ENCODE measurements at places on chromosomes 13 and 19. TPM values are rescaled to one million over a fixed set of nuclear protein-coding genes. Genes with fewer than 3 reads are reported as not detected.

DNA sequence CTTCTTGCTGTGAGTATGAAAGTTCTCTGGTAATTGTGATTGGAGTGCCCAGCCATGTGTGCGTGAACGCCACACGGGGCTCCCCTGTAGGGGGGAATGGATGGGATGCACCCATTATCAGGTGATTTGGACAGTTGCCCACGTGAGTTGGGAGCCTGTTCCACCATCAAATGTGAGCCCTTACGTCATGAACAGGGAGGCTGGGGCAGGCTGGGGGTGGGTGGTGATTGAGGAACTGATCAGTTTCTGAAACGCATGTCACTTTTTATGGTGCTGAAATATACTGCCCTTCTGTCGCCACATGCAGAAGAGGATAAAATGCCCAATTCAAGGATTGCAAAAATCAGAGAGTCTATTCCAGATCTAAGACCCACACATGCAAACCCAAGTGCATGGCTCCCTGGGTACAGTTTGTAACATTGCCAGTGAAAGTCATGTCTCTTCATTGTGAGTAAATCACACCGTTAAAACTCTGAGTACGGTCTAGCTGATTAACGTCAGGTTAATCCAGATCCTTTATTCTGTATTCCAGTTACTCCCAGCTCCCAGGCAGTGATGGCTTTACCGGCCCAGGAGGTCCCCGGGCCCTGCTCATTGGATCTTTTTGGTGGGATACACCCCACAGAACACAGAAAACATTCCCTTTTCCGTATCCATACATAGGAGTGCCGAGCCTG lies 90.2 kb downstream of the RAB20 start:
- no peaks in the 10 kb centered on the region for H3K4me1 ChIP-seq
- peak; percentile 48 for DNase-seq
- H3K36me3 ChIP-seq = no peaks in the 10 kb centered on the region
- H3K27me3 ChIP-seq = no peaks in the 10 kb centered on the region

DNA sequence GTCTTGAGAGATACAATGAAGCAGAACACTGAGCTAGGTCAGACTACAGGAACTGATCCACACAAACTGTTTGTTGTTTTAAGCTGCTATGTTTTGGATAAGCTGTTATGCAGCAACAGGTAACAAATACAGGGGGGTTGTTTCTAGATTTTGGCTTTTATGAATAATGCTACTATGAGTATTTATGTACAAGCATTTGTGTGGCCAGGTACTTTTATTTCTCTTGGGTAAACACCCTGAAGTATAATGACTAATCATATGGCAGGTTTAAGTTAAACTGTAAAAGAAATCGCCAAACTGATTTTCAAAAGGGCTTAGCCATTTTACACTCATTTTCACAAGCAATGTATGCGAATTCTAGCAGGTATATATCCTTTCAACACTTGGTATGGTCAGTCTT lies 166.0 kb downstream of the DNAJC3 start:
- H3K4me1 ChIP-seq = no peaks in the 10 kb centered on the region
- no peak overlapping the region for H3K27ac ChIP-seq
- no peak for DNase-seq
- H3K4me3 ChIP-seq = no peak overlapping the region

DNA sequence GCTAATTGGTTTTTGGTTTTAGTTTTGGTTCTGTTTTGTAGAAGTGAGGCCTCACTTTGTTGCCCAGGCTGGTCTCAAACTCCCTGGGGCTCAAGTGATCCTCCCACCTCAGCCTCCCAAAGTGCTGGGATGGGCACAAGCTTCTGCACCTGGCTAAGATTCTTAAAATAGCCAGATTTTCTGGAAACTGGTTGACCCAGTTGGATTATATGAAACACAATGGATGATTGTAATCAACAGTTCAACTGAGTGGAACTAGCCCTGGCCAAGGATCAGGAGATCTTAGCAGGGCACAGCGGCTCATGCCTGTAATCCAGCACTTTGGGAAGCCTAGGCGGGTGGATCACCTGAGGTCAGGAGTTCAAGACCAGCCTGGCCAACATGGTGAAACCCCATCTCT lies 29.6 kb upstream of the MRI1 start:
- no peaks in the 10 kb centered on the region for H3K27me3 ChIP-seq
- DNase-seq = no peak
- H3K27ac ChIP-seq = no peak overlapping the region
- no peaks in the 10 kb centered on the region for H3K4me1 ChIP-seq

DNA sequence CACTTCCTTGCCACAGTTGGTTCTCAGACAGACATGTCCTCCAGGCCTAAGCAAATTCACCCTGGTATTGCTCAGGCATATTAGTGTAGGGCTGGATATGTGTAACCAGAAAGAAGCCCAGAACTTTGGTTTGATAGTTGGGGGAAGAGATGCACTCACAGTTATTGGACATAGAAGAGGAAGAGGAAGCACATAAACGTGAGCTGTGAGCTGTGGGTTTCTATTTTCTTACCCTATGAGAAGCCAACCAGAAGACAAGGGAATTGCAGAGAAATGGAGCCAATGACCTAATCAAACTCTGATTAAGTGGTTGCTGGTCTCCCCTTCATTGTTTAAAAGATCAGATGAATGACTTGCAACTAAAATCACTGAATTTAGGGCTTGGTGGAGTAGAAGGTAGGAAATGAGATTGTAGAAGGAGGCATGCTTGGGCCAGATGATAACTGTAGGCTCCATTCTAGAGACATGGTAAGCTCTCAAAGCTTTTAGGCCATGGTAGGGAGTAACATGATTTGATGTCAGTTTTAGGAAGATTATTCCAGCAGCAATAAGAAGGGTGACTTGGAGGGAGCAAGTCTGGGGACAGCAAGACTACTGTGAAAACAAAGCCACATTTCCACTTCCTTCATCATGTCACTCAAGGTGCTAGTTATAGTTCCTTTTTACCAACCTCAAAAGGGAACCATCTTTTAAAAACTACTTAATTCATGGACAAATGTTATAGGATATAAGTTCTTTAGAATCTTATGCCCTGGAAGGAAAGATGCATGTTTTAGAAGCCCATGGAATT lies 24.1 kb upstream of the WDFY2 start:
- DNase-seq = no peak
- H3K4me3 ChIP-seq = no peak overlapping the region
- H3K27ac ChIP-seq = no peak overlapping the region
- H3K4me1 ChIP-seq = no peaks in the 10 kb centered on the region
- H3K36me3 ChIP-seq = no peaks in the 10 kb centered on the region

DNA sequence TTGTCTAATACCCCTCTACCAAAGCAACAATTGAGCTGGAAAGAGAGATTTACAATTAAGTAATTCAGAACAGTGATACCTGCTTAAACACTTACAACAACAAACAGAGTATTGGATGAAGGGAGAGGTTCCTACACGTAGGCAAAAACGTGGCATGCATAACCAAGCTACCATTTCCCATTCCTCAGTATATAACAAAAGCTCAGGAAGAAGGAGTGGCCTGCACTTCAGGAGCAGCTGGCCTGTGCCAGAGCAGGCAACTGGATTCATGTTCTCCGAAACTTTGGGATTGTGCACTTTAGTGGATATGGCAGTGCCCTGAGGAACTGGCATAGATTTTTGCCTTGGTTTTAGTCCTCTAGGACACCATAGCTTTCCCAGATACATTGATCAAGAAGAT lies 630.2 kb upstream of the PCDH9 start:
- no peaks in the 10 kb centered on the region for H3K36me3 ChIP-seq
- H3K4me3 ChIP-seq = no peak overlapping the region
- no peaks in the 10 kb centered on the region for H3K27me3 ChIP-seq
- no peaks in the 10 kb centered on the region for H3K4me1 ChIP-seq
- no peak for DNase-seq
- H3K27ac ChIP-seq = no peak overlapping the region

DNA sequence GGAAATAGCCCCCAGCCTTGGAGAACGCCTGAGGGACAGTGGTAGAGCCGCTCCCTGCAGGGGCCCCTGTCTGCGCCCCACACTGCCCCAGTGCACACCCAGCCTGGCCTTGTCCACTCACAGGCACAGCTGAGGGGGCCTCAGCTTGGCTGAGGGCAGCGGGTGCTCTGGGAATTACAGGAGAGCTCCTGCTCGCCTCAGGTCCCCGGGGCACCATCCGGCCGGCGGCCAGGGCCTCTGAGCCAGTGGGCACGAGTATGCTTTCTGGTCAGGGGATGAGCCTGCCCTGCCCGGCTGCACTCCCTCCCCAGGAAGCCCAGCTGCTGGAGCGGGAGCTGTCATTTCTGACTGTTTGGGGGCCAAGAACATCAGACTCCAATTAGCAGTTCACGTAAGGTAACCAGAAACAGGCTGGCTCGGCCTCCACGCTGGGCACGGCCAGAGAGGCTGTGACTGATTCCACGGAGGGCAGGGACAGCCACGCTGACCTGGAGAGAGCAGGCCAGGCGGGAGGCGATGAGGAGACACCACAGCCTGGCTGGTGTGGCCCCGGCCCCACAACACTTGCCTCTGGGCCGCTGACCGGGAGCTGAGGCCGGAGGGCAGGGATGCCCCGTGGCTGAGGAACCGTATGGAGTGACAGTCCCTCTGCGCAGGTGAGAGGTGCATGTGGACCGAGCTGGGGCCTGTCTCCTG lies 15.4 kb downstream of the CEBPG start:
- no peaks in the 10 kb centered on the region for H3K27me3 ChIP-seq
- DNase-seq = no peak
- H3K36me3 ChIP-seq = no peaks in the 10 kb centered on the region

DNA sequence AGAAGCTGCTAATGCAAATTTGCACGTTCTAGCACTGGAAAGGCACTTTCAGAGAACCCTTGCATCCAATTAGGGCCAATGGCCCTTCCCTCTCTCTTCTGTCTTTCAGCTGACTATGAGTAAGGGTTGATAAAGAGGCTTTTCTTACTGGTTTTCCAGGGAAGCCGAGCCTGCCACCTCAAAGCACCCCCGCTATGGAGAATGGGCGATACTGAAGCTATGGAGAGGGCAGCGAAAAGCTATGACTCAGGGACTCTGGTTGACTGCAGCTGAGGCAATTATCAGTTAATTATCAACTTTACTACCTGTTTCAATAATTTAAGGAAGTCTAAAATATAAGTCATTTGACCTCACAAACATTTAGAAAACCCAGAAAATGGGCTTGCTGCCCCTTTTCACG lies 115.8 kb downstream of the TRPC4 start:
- no peaks in the 10 kb centered on the region for H3K27me3 ChIP-seq
- no peaks in the 10 kb centered on the region for H3K4me1 ChIP-seq
- no peaks in the 10 kb centered on the region for H3K36me3 ChIP-seq
- H3K27ac ChIP-seq = no peak overlapping the region
- DNase-seq = no peak

DNA sequence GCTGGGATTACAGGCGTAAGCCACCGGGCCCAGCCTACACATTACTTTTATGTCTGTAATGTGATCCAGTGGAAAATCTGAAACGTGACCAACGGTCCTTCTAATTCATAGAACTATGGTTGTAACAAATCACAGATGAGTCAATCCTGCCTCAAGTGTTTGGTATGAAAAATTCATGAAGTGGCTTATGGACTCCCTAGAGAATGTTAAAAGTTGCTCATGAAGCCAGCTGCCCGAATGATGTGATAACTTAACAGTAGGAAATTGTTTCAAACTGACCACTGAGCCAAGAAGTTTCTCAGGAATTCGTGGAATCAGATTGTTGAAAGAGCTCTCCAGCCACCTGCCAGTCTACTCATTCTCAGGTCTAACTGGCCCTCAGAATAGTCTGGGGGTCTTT lies 59.4 kb upstream of the FARP1 start:
- no peak for DNase-seq
- no peaks in the 10 kb centered on the region for H3K27me3 ChIP-seq
- no peak overlapping the region for H3K27ac ChIP-seq
- no peaks in the 10 kb centered on the region for H3K4me1 ChIP-seq

- no peak overlapping the region for H3K4me3 ChIP-seq
- no peaks in the 10 kb centered on the region for H3K4me1 ChIP-seq
- no peaks in the 10 kb centered on the region for H3K27me3 ChIP-seq
- H3K36me3 ChIP-seq = no peaks in the 10 kb centered on the region
- no peak overlapping the region for H3K27ac ChIP-seq
Measured at GRCh38 chr13:110485604-110486003, 75.9 kb downstream of the RAB20 start.

DNA sequence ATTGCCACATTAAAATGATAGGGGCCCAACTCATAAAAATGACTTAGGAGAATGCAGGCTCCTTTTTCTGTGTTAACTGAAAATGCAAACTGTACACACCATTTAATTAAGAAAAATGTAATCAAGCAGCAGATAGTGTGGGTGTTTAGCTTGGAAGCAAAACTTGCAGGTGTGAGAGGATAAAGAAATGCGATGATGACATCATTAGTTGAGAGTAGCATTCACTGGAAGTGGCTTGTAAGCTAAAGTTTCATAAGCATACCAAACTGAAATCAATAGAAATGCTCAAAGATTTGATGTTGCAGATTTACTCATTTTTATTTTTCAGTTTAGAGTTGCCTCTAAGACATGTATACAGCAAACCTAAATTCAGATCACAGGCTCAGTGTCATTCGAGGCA lies 86.6 kb downstream of the PRR20E start:
- H3K27me3 ChIP-seq = no peaks in the 10 kb centered on the region
- H3K27ac ChIP-seq = no peak overlapping the region
- no peak for DNase-seq
- H3K36me3 ChIP-seq = no peaks in the 10 kb centered on the region
- H3K4me1 ChIP-seq = no peaks in the 10 kb centered on the region

GRCh38 chr19:11370744-11371143 lies 3.7 kb upstream of the SWSAP1 start:
- no peaks in the 10 kb centered on the region for H3K36me3 ChIP-seq
- no peak overlapping the region for H3K27ac ChIP-seq
- peaks cover 3% of the 10 kb centered on the region for H3K4me1 ChIP-seq
- no peak overlapping the region for H3K4me3 ChIP-seq

DNA sequence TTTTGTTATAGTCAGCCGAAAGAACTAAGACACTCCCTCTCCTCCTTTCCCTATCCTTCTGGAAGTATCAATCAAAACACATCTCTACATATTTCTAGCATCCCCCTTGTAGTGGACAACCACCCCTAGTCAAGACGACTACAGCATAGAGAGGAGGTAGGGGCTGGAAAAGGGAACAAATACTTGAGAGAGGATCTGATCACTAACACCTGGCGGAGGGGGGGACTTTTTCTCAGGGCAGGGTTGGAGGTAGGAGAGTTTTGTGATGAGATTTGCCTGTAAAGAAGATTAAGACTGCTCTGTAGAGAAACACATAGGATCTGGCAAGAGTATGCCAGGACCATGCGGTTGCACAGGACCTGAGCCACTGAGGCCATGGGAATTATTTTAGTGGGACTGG lies 208.1 kb downstream of the SHISA2 start:
- H3K36me3 ChIP-seq = no peaks in the 10 kb centered on the region
- no peak for DNase-seq
- no peak overlapping the region for H3K4me3 ChIP-seq
- H3K27me3 ChIP-seq = no peaks in the 10 kb centered on the region
- no peaks in the 10 kb centered on the region for H3K4me1 ChIP-seq
- no peak overlapping the region for H3K27ac ChIP-seq

GRCh38 chr13:34078334-34078999 lies 260.5 kb downstream of the RFC3 start:
- no peak overlapping the region for H3K4me3 ChIP-seq
- no peaks in the 10 kb centered on the region for H3K36me3 ChIP-seq
- H3K27ac ChIP-seq = no peak overlapping the region
- no peaks in the 10 kb centered on the region for H3K27me3 ChIP-seq
- no peaks in the 10 kb centered on the region for H3K4me1 ChIP-seq
- DNase-seq = no peak

- no peaks in the 10 kb centered on the region for H3K27me3 ChIP-seq
- H3K4me1 ChIP-seq = no peaks in the 10 kb centered on the region
- H3K27ac ChIP-seq = no peak overlapping the region
- DNase-seq = no peak
Measured at GRCh38 chr13:35600137-35600536, 123.6 kb upstream of the MAB21L1 start.

Gene SYNGR4
- total RNA-seq = not detected

Gene RASIP1
- 2.2 TPM for total RNA-seq

Gene WDR88
- total RNA-seq = not detected

Gene ZNF565
- total RNA-seq = 2.2 TPM

Gene ZNF599
- 3.5 TPM for total RNA-seq

Data from colonic mucosa (tissue), 4 donors.